Esophagus mucosa (tissue), 1 donor: ENCODE measurements at places on chromosomes 1 and 21. TPM values are rescaled to one million over a fixed set of nuclear protein-coding genes. Genes with fewer than 3 reads are reported as not detected.

DNA sequence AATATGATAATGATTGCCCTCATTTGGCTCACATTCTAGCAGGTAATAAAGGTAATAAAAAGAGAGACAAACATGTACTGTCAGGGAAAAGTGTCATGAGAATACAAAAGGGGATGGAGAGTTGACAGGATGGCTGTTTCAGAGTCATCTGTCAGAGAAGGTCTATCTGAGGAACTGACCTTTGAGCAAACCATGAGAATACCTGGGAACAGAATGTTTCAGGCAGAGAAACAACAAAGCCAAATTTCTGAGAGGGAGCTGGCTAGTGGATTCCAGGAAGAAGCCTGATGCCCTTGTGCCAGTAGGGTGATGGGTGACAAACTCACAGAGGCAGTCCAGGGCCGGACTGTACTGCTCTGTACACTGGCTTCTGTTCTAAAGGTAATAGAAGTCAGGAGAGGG lies 107.2 kb downstream of the C1orf21 start:
- no peak for ATAC-seq

AKR1A1 gene
- total RNA-seq = 223 TPM

DNA sequence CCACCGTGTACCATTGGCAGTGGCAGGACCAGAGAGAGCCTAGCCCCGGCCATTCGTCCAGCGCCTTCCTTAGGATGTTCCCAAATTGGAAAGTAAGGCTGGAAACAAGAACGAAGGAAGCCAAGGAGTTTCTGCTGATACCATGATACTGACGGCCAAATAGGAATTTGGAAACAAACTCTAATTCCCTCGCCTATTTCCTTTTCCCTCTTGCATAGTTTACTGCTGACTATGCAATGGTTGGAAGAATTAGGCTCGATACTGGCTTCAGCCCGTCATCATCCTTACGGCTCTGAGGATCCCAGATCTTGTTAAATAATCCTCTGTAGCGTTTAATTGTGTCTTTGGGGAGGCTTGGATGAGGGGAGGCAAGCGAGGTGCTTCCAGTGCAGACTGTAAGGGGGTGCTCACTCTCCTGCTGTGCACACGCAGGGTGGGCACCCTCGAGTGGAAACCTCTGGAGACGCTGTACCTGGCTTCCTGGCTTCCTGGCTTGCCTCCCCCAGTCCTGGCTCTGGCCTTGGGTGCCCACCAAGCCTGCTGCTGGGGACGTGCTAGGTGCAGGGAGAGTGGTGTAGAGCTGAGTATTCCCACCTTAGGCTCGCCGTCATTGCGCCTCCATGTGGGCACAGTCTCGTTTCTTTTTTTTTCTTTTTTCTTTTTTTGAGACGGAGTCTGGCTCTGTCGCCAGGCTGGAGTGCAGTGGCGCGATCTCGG lies 27.4 kb upstream of the CAMTA1 start:
- no peak for ATAC-seq

DDR2 gene
- 2.9 TPM for total RNA-seq

DNA sequence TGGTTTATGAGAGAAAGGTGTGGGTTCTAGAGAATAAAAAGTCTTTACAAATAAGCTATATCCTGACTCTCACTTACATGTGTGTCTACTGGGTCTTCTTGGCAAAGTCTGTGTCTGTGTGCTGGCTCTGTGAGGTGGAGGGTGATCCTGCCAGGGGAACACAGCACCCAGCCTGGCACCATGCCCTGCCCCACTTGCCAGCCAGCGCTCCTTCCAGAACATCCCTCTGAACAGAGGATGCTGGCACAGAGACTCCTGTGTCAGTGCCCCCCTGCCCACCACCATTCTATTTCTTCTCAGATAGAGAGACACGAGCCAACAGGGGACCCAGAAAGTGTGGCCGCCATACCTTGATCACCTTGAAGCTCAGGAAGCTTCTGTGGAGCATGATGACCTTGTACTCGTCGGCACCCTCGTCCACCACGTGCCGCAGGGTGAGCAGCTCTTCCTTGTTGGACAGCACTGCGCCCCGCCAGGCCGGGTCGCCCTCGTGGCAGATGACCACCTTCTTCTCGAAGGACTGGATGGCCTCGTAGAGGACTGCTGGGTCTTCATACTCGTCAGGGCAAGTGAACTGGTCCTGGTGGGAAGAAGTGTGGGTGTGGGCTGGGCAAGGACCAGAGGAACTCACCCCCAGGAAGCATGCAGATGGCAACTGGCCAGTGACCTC lies 49.7 kb downstream of the NTPCR start:
- ATAC-seq = no peak

DNA sequence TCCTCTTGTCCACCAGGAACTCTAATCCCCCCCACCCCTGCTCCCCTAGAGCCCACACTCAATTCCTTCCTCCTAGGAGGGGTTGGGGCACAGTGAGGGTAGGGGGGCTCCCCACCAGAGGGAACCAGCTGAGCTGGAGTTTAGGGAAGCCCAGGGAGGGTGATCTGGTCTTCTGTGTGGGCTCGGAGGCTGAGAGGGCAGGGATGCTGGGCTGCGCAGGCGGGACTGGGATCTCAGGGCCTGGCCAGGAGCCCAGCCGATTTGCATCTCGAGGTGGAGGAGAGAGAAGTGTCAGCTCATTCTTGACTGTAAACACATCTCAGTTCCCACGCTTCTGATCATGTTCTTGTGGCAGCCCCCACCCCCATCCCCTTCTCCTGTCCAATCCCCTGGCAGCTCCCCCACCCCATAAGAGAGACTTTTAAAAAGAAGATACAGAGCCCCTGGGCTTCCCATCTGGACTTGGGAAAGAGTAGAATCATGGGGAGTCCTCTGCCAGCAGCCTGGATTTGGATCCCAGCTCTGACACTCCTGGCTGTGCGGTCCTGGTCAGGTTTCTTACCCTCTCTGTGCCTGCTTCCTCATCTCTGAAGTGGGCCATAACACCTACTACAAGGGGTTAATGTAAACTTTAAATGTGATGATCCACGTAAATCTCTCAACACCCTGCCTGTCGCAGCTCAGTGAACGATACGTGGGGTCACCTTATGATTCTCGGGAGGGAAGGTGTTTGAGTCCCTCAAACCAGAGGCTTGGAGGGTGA lies 6.6 kb downstream of the PEAR1 start:
- ATAC-seq = no peak

DNA sequence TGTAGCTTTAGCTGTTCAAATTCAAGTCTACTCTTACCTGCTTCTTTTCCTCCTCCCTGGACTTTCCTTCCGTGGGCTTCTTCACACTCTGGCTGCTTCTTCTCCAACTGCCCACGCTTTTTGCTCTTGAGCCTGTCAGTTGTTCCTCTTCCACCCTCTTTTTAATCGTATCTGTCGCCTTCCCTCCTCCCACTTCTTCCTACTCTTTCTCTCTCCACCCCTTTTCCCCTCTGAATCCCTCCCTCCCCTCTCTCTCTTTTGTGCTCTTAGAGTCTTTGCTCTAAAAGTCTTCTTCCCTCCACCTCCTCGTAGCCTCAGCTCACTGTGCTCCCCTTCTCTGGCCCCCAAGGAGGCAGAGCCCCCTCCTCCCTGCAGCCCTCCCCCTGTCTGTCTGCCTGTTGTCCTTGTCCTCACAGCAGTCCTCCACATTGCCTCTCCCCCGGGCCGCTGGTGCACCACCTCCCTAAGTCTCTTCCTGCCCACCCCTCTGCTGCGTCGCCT lies 12.9 kb upstream of the GJA5 start:
- ATAC-seq = no peak

DNA sequence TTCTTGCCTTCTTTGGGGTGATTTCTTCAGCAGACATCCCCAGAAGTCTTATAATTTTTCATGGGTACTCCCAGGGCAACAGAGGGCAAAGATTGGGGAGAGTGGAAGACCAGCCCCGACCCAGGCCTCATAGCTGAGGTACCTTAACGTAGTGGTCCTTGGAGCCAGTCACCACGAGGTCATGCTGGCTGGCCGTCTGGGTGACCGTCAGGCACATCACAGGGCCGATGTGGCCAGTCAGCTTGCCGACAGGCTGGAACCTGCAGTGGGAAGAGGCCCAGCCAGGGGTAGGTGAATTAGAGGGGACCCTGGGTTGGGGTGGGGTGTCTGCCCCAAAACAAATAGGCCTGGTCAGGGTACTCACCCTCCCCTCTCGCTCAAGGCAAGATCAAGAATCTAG lies 46.9 kb downstream of the KIF21B start:
- ATAC-seq = no peak
